SJSA1 (cell line): ENCODE measurements at places on chromosomes 6 and 20. TPM values are rescaled to one million over a fixed set of nuclear protein-coding genes. Genes with fewer than 3 reads are reported as not detected.
A peak's percentile ranks its signal among the peaks of the same experiment; 100 is the strongest.

CST9L gene
- not detected in 2 replicates for total RNA-seq

DNA sequence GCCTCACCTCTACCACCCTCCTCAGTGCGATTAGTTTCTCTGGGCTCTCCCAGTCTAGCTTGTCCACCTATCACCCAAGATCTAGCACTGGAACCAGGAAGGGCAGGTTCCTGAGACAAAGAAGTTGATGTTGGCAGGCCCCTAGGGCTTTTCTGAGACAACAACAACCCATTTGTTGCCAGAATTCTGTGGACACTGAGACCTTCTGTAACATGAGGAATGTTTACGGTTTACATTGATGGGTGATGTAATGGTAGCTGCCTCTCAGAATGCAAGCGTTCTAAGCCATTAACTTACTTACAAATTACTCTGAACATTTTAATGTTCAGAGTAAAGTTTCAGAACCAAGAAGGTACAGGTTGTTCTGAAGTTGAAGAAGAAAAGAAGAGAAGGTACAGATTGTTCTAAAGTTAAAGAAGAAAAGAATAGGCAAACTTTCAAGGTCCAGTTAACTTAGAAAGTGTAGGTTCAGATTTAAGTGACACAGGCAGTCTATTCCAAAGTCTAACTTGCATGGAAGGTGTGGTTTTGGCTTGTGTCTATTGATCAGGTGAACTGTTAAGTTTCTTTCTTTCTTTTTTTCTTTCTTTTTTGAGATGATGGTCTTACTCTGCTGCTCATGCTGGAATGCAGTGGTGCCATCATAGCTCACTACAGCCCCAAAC is 3.7 kb upstream of the MED23 start:
- no peak for DNase-seq

GRCh38 chr6:160221423-160221822 is 37.2 kb downstream of the SLC22A2 start:
- DNase-seq, result no peak

DNA sequence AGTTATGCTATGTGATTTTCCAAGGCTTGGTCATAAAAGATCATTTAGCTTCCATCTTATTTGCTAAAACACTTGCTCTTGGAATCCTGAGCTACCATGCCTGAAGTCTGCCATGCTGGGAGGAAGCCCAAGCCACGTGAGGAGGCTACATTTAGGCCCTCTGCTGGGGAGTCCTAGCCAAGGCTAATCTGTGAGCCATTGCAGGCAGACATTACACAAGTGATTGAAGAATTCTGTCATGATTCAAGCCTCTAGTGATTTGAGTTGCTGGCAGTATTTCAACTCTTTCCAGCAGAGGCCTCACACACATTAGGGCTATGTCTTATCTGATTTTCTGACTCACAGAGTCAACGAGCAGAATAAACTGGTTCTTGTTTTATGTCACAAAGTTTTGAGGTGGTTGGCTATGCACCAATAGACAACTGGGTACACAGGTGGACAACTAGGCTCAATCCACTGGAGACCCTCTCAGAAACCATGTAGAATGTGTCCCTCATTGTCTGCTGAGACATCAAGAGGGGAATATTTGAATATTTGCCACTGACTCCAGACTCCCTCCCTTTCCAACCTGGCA is 227.2 kb upstream of the SULF2 start:
- peak; percentile 27 for DNase-seq

- DNase-seq, result no peak
Observed at GRCh38 chr20:52219441-52219840, 27.9 kb upstream of the ZFP64 start.
